Fibroblast of lung (primary cell): ENCODE measurements at places on chromosomes 12 and 14.

- no peak for DNase-seq
These were observed 28.1 kb downstream of the CAPRIN2 start for GRCh38 chr12:30726647-30727046.

DNA sequence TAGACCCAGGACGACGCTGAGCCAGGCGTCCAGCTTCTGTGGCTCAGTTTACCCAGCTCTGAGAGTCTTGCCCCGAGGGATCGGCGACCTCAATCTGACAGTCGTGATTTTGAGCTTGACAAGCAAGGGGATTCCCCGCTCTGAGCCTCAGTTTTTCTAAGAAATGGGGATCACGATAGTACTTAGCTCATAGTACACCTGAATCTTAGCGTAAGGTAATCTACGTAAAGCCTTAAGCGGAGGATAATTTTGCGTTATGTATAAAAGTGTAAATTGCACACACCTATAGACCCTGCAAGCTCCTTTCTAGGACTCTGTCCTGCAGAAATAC is 285 bp downstream of the MVK start:
- no peak for DNase-seq

GRCh38 chr12:121391619-121392324 is 8.1 kb upstream of the RNF34 start:
- DNase-seq, result peak; percentile 59

GRCh38 chr12:50572287-50572686 is 67.5 kb downstream of the DIP2B start:
- peak; percentile 94 for DNase-seq

DNA sequence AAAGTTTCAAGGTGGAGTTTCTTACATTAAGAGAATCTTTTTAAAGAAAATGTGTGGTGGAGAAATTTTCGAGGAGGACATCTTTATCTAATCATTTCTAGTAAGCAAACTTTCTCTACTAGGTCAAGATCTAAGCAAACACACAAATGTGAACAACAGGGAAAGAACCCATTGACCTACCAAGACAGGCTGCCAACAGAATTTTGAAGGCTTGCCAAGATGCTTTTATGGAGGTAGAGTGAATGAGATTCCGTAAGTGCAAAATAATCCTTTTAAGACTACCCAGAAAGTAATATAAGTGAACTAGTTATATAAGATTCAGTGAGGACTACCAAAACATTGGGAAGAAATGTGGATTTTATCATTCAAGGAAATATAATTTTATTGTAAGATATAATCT is 357.1 kb upstream of the PDE3A start:
- no peak for DNase-seq

DNA sequence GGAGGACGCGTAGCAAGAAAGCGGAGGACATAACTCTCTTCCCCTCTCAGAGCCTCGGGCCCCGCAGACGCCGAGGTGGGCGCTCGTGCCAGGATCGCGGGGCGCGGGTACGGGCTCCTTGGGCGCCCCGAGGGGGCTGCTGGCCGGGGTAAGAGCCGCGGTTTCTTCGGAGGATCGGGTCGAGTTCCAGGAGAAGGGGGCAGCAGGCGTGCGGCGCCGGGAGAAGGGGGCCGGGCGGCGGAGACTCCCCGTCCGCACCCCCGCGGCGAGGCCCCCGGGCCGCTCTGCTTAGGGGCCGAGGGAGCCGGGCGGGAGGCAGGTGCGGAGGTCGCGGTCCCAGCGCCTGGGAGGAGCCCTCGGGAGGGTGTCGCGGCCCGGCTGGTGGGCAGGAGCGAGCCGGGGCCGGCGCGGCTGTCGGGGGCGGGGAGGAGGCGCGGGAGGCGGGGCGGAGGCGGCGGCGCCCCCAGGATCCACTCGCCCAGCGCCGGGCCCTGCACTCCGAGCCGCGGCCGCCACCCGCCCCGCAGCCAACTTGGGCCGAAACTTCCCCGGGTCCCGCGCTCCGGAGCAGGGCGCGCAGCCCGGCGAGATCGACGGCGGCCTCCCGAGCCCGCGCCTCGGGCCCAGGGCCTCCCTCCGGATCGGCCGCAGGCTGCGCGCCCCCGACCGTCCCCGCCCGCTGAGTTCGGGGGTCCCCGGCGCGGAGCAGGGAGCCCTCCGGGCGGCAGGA is 64.4 kb downstream of the FBXL14 start:
- DNase-seq, result no peak

GRCh38 chr12:41983394-41983793 is 161.3 kb downstream of the GXYLT1 start:
- no peak for DNase-seq
